Left renal cortex interstitium (tissue), 4 donors: ENCODE measurements at places on chromosomes 5 and 9. TPM values are rescaled to one million over a fixed set of nuclear protein-coding genes. Genes with fewer than 3 reads are reported as not detected.

The ZBED3 gene
- polyA plus RNA-seq: 35.8 TPM

The ELOVL7 gene
- 16.9 TPM for polyA plus RNA-seq

The AGXT2 gene
- polyA plus RNA-seq: 74.1 TPM

The QRFP gene
- polyA plus RNA-seq: 0.32 TPM

The ENHO gene
- polyA plus RNA-seq: 1.5 TPM

The LIFR gene
- 77.2 TPM for polyA plus RNA-seq

The ADAMTSL2 gene
- 2.8 TPM for polyA plus RNA-seq

The PCDHA6 gene
- polyA plus RNA-seq: 0.35 TPM

The DMRT3 gene
- polyA plus RNA-seq: 1.6 TPM

The LCN6 gene
- not detected for polyA plus RNA-seq

The TAS2R1 gene
- polyA plus RNA-seq: not detected

The SLC34A3 gene
- polyA plus RNA-seq: 5.1 TPM

The TSLP gene
- polyA plus RNA-seq: 0.40 TPM

The MRPL41 gene
- 28.6 TPM for polyA plus RNA-seq

The CHSY3 gene
- 4.8 TPM for polyA plus RNA-seq

The PCDHGA2 gene
- polyA plus RNA-seq: 7.4 TPM

The EIF4E1B gene
- 0.07 TPM for polyA plus RNA-seq

The SLC36A2 gene
- 6.3 TPM for polyA plus RNA-seq

The HSPA4 gene
- 110 TPM for polyA plus RNA-seq

The ACTBL2 gene
- polyA plus RNA-seq: not detected

The PCDHGB7 gene
- polyA plus RNA-seq: 17.5 TPM

The ADRB2 gene
- polyA plus RNA-seq: 0.09 TPM

The FAM163B gene
- polyA plus RNA-seq: 0.31 TPM

The OSMR gene
- 7.8 TPM for polyA plus RNA-seq

The EGR1 gene
- 24.0 TPM for polyA plus RNA-seq

The ZDHHC11B gene
- polyA plus RNA-seq: 5.2 TPM

The EQTN gene
- not detected for polyA plus RNA-seq

The NEUROG1 gene
- polyA plus RNA-seq: not detected

The CCDC69 gene
- 4.6 TPM for polyA plus RNA-seq

The MSX2 gene
- polyA plus RNA-seq: 0.66 TPM

The ABO gene
- 13.2 TPM for polyA plus RNA-seq

The NMUR2 gene
- polyA plus RNA-seq: 0.14 TPM

The IL5 gene
- polyA plus RNA-seq: 0.51 TPM

The GNG10 gene
- polyA plus RNA-seq: 54.7 TPM

The FCN1 gene
- 5.2 TPM for polyA plus RNA-seq

The BASP1 gene
- polyA plus RNA-seq: 103 TPM

The PLK2 gene
- polyA plus RNA-seq: 246 TPM

The F2RL1 gene
- polyA plus RNA-seq: 30.3 TPM

The FRMD3 gene
- polyA plus RNA-seq: 21.3 TPM

The ZNF483 gene
- polyA plus RNA-seq: 2.1 TPM

The CER1 gene
- polyA plus RNA-seq: 1.8 TPM

The IL17B gene
- 1.4 TPM for polyA plus RNA-seq

The TEK gene
- 35.7 TPM for polyA plus RNA-seq

The CCIN gene
- polyA plus RNA-seq: 0.42 TPM
